Skin of body (tissue), 3 donors: ENCODE measurements at places on chromosomes 1 and 21.

- peak; percentile 1 for DNase-seq
Measured at GRCh38 chr1:103525114-103525606, 339 bp upstream of the RNPC3 start.

DNA sequence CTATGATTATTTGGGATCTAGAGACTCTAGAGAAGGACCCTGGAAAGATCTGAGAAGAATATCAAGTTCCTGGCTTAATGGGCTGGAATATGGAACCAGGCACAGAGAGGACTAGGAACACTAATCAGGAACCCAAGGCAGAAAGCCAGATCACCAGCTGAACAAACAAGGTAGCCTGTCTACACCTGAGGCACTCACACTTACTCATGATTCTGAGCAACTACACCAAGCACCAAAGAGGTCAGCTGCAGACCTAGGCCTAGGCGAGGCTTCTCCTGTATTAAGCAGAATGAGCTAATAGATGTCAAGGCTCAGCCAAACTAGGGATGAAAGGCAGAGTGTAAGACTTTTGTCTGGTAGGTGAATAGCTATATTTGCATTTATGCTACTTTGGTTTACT lies 368.1 kb downstream of the LTN1 start:
- no peak for DNase-seq

DNA sequence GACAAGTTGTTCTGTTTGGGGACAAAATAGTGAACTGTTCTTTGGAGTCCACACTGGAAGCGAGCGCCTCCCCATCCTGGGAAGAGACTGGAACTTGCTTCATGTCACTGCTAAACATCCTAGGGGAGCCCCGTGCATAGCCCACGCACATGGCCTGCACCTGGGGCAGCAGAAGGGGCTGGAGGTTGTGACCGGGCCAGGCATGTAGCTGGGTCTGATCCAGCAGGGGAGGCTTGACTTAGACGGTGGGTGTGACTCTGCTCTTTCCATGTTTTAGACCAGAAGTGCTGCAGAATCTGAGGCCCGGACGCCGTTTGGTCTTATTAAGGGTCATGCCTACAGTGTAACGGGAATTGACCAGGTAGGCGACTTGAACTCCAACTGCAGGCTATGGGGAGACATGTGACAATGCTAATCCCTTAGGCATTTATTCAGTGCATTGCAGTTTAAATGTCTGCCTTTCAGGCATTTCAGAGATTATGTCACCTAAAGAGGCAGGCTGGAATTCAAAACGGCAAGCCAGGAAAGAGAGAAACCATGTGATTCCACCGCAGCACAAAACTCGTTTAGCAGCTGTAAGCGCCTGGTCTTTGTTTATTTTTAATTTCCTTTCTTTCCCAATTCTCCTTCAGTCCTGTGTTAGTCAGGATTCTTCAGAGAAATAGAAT lies 21.8 kb downstream of the CAPN9 start:
- DNase-seq: peak; percentile 30

- no peak for DNase-seq
Measured at GRCh38 chr21:46161633-46162592, 6.5 kb upstream of the FTCD start.

- DNase-seq: peak; percentile 17
Measured at GRCh38 chr1:116374353-116375147, 1.5 kb downstream of the ATP1A1 start.

GRCh38 chr1:28720376-28720775 lies 16.4 kb upstream of the YTHDF2 start:
- no peak for DNase-seq

DNA sequence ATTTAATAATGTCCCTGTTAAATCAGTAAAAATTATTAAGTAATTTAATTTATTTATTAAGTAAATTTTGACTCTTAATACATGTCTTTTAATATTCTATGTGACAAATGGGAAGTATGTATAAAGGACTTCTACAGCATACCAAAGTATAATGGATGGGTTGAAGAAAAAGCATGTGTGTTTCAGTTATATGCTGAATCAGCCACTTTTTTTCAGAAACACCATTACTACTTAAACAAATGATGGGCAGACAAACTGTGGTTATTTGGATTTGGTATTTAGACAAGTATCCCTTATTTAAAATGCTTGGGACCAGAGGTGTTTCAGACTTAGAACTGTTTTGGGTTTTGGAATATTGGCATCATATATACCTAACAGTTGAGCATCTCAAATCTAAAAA lies 176.3 kb upstream of the DMRTA2 start:
- DNase-seq: no peak

DNA sequence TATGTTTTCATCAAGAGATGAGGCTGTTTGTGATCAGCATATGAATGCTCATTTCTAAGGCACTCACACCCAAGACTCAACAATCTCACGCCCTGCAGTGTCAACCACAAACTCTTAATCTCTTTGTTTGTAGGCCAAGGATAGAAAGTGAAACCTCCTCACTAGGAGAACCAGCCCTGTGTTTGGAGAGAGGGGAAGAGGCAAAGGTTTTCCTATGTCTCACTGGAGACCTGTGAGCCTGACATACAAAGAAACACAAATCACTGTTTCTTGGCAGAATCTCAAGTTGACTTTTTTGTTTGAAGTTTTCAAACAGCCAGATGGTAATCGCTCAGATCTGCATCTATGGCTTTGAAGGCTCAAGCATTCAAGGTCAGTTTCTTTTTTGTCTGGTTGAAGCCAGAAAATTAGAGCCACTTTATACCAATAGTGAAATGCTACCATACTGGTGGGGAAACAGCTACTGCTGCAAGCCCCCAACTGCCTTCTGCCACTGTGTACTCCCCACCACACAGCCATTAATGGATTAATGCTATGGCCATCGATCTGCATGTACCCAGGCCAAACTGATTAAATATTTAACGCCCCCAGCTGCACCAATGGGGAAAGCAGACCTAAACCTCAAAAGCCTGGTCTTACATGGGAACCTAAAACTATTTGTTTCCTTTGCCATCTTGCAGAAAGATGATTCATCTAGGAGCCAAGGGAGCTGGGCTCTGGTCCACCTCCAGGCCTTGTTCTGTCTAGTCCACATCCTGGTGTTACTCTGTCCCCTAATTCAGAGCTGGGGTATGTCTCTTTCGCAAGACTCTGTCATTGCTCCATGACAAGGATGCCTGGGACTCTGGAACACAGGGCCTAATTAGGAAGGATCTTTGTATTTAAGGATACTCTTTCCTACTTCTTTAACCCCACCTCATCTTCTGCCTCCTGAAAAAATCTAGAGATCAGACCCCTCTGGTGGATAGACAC lies 16.3 kb downstream of the PDZK1 start:
- DNase-seq: no peak

DNA sequence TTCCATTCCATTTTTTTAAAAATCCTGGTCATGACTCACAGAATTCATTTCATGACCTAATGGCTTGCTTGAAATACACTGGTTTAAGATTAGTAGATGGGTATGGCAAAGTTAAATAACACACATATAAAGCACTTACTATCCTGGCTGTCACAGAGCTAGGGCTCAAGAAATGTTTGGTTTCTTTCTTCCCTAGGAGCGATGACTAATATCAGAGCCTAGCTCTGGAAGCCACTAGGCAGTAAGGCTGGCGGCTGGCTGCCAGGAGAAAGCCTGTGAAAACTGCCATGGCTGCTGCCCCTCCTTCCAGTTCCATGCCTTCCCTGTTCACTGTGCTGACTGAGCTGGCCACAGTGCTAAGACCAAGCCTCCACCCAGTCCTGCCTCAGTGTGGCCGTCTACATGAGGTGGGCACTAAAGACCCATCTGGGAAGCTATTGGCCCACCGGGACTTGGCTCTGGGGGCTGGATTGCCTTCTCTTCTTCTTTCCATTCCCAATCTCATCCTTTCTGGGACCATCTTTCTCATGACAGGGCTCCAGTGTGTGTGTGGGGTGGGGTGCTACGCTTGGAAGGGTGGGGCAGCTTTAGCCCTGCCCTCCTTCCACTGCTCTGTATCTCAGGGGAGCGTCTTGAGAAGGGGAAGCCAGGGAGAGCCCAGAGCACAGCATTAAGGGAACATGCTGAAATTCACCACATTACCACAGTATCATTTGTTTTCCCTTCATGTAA lies 10.8 kb upstream of the ASCL5 start:
- no peak for DNase-seq

- peak; percentile 68 for DNase-seq
Measured at GRCh38 chr1:86429835-86430234, 5.9 kb downstream of the CLCA2 start.

DNA sequence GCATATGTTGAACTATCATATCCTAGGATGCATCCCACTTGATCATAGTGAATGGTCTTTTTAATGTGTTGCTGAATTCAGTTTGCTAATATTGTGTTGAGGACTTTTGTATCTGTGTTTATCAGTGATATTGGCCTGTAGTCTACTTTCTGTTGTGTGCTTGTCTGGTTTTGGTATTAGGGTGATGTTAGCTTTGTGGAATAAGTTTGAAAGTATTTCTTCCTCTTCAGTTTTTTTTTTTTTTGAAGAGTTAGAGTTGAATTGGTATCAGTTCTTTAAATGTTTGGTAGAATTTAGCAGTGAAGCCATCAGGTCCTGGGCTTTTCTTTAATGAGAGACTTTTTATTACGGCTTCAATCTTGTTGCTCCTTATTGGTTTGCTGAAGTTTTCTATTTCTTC lies 162.3 kb downstream of the VAV3 start:
- DNase-seq: no peak

DNA sequence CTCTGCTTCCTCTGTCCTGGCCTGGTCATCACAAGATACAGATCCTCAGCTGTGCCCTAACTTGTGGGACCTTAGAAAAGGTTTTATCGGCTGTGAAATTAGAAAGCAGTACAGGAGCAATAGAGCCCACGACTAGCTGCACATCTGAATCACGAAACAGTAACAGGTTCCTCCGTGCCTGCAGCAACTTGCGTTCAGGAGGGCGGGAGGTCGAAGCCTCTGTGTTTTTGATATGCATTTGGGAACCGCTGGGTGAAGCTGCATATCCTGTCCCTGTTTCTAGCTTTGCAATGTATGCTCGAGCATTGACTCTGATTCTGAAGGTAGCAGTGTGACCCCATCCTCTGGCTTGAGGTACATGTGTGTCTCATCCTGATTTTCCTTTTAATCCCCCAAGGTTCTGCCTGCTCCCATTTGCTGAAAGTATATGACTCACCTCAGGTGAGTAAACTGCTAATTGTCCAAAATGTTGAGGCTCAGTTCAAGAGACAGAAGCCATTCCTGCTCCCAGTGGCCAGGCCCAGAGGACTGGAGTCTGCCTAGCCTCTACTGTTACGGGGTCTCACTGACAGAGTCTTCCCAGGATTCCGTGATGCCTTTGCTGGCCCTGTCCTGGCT lies 44.3 kb downstream of the SCCPDH start:
- no peak for DNase-seq

- no peak for DNase-seq
Measured at GRCh38 chr1:66412704-66413103, 121.2 kb upstream of the SGIP1 start.

DNA sequence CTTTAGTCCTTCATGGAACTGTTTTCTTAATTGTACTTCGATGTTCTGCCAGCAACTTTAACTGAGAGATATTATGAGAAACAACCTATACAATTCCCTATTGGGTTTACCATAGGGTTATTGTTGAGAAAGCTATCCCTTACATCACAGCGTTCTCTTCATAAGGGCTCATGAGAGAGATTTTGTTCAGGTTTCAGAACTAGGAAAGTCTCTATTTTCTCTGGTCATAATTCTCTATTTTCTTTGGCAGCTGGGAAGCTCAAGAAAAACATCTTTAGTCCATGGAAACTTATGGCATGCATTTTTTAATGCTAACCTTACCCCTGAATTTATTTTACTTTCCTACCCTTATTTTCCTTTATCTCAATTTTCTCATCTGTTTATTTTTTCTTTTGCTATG lies 38.2 kb downstream of the NMNAT2 start:
- no peak for DNase-seq

- no peak for DNase-seq
Measured at GRCh38 chr1:34926894-34927293, 2.6 kb downstream of the DLGAP3 start.

GRCh38 chr1:50705041-50705440 lies 255.0 kb downstream of the FAF1 start:
- no peak for DNase-seq

DNA sequence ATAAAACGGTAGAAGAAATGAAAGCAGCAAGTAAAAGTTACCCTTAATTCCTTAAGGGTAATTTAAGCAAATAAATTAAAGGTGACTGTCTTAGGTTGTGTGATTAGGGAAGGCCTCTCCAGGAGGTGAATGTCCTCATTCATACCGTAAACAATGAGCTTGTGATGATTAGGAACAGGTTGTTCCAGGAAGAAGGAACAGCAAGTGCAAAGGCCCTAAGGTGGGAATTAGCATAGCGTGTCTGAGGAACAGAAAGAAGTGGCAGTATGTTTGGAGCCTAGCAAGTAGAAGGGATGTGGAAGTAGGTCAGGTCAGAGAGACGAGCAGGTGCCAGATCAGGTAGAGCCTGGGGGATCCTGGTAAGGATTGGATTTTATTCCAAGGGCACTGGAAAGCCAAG lies 5.6 kb downstream of the AK4 start:
- no peak for DNase-seq

DNA sequence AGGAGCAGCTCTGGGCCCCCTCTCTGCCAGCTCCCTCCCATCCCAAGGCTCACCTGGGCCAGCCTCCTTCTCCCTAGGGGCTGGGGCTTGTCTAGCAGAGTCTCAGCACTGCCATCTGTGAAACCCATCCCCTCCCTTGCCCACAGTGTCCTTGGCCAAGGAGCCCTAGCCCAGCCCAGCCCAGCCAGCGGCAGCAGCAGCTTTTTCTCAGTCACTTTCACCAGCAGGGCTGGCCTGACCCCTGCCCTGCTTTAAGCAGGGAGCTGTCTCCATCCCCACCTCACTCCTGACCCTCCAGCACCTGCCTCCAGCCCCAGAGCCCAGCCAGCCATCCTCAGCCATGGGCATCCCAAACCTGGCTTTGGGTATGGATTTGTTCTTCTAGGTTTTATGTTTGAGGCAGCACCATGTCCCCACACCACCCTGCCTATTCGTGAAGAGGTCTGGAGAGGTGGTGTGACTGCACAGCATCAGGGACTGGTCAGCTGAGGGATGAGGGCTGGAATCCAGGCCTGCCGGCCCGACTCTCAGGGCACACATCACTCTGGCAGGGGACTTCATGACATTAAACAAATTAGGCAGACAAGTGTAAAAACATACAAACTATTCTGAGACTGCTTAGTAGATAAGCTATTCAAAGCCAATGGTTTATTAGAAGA lies 36.1 kb upstream of the ABCG1 start:
- no peak for DNase-seq

DNA sequence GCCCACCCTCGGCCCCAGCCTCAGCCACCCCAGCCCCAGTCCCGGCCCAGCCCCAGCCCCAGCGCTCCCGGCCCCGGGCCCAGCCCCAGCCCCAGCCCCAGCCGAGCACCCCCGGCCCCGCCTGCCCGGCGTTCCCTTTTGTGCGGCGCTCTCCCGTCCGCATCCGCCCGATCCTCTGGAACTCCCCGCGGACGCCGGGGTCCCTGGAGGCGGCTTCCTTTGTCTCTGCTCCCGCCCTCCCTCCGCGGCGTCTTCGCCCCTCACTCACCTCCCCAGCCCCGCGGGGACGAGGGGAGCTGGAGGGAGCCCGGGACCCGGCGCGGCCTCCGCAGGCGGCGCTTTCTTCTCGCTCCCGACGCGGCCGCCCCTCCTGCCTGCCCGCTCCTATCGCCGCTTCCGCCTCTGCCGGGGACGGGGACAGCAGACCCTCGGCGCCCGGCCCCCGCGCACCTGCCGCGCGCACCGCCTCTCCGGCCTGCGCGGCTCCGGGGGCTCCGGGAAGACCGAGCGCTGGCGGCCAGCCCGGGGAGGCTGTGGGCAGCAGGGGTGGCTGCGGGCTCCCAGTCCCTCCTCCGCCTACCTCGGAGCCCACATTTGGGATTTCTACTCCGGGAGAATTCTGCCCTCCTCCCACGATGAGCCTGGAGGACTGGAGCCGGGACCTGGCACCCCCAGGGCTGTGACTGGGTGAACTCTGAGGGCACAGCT lies 14.0 kb downstream of the AGRN start:
- DNase-seq: no peak

GRCh38 chr1:3695326-3696217 lies 43.3 kb downstream of the TP73 start:
- DNase-seq: no peak
